Cardiac fibroblast (primary cell): ENCODE measurements at places on chromosomes 2 and 18.

GRCh38 chr18:7821784-7822183 lies 254.7 kb downstream of the PTPRM start:
- DNase-seq = no peak

DNA sequence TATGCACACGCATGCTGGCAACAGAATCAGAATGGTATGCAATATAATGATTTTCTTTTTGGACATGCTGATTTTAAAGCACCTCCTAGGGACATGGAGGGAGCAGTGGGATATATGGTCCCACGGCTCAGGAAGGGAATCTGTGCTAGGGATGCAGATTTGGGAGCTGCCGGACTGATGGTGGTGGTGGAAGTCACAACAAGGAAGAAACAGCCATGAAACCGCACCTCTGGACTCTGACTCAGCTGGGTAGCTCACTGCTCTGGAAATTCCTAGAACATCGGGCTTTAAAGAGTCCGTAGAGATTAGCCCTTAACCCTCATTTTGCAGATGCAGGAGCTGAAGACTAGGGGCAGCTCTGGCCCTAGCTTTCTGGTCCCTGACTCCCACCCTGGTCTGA lies 364.3 kb upstream of the KLHL29 start:
- no peak for DNase-seq

DNA sequence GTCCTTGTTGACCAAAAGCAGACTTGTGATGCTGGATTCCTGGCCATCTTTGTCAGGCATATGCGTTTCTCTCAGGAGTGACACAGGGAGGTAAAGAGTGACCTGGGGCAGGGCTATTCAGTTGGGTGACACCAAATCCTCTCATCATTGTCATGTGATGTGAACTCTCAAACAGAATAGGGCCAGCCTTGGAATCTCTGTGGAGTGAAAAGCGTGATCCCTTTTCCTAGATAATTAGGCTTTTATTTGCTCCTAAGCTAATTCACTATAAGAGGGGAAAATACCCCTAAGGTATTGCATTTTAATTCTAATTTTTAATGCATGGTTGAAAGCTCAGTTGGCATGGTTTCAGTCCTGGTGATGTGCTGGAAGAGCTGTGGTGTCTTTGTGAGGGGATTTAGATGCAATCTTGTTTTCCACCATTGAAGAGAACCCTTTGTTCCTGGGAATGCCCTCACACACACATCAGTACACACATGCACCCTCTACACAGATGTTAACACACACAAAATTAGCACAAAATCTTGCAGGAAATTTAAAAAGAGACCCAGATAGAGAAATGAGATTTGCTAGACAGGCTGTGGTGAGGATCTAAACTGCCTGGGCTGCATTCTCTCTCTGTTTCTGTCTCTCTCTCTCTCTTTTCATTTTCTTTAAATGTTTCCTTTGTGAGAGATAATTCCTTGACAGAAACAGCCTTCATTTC lies 349.9 kb downstream of the TSN start:
- no peak for DNase-seq

DNA sequence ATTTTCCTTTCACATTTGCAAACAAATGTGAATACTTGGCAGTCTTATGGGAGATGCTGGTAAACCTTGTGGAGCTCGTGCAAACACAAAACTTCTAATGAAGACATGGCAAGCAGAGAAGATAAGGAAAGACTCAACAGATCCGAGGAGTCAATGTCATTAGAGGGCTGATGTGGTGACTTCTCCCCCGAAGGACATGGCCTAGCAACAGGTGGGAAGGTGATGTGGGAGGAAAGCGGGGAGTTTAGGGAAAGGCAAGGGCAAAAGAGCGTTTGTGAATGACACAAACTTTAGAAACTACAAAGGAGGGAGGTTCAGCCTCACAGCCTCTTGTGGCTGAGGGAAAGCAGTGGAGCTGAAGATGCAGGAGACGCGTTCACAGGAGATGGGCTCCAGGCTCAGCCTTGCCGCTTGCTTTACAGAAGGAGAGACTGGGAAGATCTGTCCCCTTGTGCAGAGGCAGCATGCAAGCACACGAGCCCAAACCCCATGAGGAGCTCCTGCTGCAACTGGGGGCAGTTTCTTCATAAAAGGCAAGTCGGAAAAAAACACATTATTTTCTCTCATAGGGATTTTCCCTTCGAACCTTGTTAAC lies 86.6 kb downstream of the SOWAHC start:
- no peak for DNase-seq

DNA sequence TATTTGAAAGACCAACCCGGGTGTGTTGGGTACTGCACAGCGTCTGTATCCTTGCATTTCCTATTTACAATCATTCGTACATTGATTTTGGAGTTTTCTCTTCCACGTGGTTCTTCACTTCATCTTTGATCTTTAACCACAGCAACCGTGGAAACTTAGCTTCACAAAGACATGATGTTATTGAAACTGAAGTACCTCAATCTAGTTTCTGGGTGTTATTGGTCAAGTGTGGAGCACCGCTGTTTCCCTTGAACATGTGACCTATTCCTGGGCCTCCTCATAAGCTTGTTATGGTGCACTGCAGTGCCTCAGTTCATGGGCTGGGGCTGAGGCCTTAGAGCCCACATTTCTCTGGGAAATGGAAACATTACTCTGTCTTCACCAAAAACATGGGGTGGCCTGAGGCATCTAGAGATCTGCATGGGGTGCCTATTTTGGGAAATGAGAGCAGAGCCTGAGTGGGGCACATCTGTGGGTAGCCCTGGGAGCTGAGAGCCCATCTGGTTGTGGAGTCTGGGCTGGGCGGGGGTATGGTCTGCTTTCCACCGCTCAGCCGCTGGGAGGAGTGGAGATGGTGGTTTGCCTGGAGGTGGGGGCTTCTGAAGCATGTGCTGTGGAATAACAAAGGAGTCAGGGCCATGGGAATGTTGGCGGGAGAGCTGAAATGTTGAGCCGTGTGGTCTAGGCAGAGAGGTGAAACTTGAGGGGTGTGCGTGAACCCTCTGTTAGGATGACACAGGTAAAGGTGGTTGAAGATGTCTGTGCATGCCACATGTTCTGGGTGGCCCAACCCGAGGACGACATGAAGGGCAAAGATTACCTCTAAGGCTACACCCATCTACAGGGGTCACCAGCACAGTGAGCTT lies 37.4 kb downstream of the ZNF236 start:
- no peak for DNase-seq

DNA sequence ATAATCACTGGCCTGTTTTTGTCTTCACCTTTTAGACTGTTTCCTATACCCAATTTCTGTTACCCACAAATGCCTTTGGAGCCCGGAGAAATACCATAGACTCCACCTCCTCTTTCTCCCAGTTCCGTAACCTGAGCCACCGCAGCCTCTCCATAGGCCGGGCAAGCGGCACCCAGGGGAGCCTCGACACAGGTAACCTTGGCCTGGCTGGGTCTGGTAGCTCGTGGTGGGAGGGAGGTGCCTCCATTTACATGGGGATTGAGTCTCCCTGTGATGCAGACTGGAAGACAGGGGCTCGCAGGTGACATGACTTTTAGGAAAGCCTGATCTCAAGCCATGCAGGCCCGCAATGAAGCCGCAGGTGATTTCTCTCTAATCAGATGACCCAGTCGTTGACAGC lies 100.6 kb downstream of the CABLES1 start:
- DNase-seq = no peak
